Astrocyte of the cerebellum (primary cell): ENCODE measurements at places on chromosomes 6 and 20.

DNA sequence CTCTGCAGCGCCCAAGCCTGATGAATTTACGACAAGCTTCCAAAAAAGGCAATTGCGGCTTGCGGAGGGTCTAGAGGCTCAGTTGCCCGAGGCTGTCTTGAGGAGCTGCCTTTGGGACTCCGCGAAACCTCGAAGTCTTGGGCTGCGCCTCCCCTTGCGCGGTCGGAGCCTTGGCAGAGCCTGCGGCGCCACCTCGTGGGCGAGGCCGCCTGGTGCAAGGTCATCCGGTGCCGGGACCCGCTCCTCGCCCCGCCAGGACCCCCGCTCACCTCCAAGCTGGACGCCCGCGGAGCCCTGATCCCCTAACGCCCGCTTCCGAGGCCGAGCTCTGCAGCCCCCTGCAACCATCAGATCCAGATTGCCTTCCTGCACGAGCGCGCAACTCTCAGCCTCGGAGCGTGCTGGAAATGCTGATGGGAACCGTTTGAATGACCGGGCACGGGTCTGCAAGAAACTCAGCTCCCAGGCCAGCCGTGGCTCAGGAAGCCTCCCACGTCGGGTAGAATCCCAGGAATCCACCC is 14.9 kb upstream of the FAM210B start:
- DNase-seq: peak; percentile 5

DNA sequence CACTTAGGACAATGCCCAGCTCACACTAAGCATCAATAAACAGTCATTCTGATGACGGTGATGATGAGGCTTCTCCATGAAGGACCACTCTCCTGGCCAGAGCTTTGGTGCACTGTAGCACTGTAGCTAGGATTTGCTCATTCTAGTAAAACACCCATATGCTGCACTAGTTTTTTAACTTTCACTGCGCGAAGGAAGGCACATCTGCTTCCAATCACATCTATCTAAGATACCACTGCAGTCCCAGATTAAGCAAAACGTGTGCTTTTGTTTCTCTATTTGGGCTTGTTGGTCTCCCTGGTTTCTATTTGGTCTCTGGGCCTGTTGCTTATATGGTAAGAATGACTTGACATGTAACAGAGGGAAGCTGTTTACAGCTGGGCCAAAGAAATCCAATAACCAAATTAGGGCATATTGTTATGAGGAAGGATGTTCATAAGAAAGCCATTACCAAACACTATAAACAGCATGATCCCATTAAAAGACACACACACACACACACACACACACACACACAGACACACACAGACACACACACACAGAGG is 62.4 kb downstream of the FAM229B start:
- no peak for DNase-seq

- no peak for DNase-seq
Observed at GRCh38 chr6:136092897-136093296, 157.2 kb downstream of the MTFR2 start.

- no peak for DNase-seq
Observed at GRCh38 chr6:781350-781961, 88.5 kb upstream of the EXOC2 start.

DNA sequence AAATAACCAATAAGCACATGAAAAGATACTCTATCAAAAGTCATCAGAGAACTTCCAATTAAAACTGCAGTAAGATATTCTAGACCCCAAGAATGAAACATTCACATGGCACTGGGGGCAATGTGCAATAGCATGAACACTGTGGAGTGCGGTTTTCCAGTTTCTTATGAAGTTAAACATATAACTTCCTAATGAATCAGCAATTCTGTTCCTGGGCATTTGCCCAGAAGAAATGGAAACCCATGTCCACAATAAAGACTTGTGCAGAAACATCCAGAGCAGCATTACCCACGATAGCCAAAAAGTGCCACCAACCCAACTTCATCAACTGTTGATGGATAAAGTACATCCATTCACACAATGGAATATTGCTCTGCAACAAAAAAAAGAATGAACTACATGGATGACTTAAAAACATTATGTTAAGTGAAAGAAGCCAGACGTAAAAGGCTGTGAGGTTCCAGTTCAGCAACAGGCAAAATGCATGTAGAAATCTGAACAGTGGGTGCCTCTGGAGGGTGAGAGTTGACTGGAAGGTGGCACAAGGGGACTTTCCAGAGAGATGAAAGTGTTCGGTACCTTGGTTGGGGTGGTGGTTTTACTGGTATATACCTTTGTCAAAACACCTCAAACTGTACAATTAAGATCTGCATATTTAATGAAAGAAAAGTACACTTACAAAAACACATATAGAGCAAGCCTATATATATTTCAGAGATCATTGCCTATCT is 207.2 kb upstream of the ECI2 start:
- no peak for DNase-seq

- no peak for DNase-seq
Observed at GRCh38 chr6:131048933-131049515, 14.0 kb downstream of the EPB41L2 start.

- DNase-seq: no peak
Observed at GRCh38 chr6:111662794-111663593, 57.3 kb upstream of the TRAF3IP2 start.

DNA sequence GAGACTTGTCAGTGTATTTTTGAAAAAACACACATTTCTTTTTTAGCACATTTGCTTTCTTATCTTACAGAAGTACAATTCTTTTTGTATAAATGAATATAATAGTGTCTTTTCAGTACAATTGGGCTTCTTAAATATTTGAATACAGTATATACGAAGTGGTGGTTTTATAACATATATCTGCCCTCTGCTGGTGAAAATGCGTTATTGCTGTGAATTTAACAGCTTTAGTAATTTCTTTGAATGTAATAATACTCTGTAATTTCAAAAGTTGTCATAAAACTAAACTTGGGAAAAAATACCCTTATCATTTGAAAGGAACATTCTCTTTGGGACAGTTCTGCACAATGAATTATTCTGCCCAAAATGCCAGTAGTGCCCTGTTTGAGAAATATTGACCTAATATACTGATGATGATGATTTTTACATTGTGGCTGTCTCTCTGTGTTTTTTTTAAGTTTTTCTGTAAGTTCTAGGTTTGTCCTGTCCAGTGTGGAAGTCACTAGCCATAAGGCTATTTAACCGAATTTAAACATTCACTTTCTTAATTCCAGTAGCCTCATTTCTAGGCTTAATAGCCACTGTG is 19.0 kb downstream of the SMAP1 start:
- DNase-seq: peak; percentile 20
